ENCODE measurements at places on chromosomes 1 and 21.

DNA sequence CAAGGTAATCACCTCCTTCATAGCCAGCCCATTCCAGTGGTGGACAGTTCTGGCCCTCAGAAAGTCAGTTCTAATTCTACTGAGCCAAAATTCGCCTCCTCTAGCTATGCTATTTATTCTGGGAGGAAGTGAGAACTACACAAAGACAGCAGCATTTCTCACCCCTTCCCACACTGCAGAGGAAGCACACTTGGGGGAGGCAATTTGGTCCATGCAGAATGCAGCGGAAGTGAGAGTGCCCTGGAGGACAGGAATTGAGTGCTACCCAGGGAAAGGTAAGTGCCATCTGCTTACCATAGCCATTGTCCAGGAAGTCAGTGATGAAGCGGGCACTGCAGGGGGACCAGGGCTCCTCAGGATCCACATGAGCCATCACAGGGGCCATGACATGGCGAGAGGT lies 3.7 kb downstream of the ADAMTS4 start:
- DNase-seq = no peak

- DNase-seq = no peak
Measured at GRCh38 chr1:229091721-229092136, 179.2 kb upstream of the RAB4A start.

GRCh38 chr21:30674312-30674711 lies 31.6 kb downstream of the KRTAP20-3 start:
- no peak for DNase-seq

- no peak for DNase-seq
Measured at GRCh38 chr21:28928578-28929420, 63.9 kb downstream of the LTN1 start.

- no peak for DNase-seq
Measured at GRCh38 chr1:111907321-111907720, 82.1 kb downstream of the KCND3 start.

DNA sequence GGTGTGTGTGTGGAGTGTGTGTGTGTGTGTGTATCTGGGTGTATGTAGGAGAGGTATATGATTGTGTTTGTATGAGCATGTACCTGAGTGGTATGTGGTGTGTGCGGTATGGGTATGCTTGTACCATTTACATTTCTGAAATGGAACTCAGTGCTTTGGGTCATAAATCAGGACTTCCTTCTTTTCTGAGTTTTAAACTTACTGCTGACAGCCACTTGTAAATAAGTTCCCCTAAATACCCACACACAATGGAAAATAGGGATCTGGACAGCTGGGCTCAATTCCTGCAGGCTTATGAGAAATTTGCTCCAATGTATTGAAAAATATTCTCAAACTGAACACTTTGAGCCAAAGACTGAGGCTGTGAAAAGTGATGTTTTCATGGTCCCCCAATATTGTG lies 293.6 kb downstream of the HLX start:
- DNase-seq = no peak

- DNase-seq = no peak
Measured at GRCh38 chr1:69321311-69321710, 246.4 kb upstream of the LRRC7 start.

DNA sequence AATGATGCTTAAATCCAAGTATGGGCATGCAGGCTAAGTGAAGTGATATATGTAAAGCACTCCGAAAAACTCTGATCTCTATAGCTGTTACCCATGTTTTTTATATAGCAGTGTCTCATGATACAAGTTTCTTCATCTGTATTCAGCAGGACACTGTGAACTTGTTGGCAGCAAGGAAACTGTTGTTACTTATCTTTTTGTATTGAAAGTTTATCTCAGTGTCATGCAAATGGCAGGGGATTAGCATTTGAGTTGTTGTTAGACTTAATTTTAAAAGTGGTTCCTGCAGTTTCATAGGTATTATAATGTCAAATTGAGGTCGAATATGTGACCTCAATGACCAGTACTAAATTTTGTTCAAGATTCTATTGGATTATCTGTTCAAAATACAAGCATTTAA lies 47.9 kb downstream of the NCAM2 start:
- no peak for DNase-seq

GRCh38 chr1:203799971-203800370 lies 4.5 kb downstream of the ZBED6 start:
- no peak for DNase-seq

DNA sequence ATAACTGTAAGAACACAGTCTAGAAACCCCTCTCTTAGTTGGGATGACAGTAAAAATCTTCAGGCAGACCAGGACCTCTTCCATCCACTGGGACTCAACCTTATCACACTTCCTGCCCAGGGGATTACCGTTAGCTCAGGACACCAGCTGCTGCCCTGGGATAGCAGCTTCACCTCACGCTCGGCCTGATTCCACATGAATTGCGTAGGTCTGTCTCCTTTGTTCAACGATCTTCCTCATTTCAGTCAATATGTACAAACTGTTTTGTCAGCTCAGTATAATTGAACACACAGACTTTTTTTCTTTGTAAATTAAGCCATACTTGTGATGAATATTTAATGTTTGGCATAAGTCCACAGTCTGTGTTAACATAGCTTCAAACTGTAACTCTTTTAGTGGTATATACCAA lies 290.4 kb downstream of the GRIK1 start:
- no peak for DNase-seq

DNA sequence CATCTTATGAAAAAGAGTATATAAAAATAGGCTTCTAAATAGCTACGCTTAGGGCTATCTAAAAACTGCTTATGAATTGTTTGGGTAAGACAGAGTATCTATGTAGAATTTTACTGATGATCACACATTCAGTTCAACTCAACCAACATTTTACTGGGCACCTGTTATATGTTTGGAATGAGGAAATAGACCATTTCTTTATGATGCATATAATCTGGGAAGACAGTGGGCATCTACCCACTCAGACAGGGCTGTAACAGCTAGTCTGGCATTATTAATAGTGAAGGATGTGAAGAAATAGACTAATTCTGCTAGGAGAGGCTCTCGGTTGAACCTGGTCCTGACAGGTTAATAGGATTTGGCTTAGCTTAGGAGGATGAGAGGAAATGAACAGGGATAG lies 56.9 kb downstream of the TIAM1 start:
- DNase-seq = no peak

- DNase-seq = no peak
Measured at GRCh38 chr21:39845571-39846130, 21.6 kb upstream of the PCP4 start.

DNA sequence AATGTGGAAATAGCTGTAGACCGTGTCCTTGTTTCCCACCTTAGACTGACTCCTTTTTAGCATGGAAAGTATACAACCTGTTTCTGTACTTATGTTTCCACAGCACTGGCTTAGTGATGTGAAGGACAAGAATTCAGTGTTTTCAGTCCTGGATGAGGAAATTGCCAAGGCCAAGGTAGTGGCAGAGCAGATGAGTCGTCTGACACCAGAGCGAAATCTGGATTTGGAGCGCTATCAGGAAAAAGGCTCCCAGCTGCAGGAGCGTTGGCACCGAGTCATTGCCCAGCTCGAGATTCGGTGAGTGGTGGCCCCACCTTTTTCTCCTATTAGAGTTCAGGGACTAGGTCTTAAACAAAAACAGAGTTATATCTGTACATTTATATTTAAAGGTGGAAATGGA lies 112.6 kb downstream of the MACF1 start:
- peak; percentile 75 for DNase-seq
